ENCODE measurements at places on chromosomes 16 and 17.
A peak's percentile ranks its signal among the peaks of the same experiment; 100 is the strongest.

- DNase-seq = no peak
Observed at GRCh38 chr16:4839942-4840341, 7.1 kb downstream of the GLYR1 start.

GRCh38 chr17:48908853-48909394 lies 717 bp downstream of the UBE2Z start:
- peak; percentile 84 for DNase-seq

- no peak for DNase-seq
Observed at GRCh38 chr17:83074486-83075223, 4.8 kb upstream of the METRNL start.

- no peak for DNase-seq
Observed at GRCh38 chr17:36975922-36976515, 27.3 kb downstream of the AATF start.

- no peak for DNase-seq
Observed at GRCh38 chr17:19003543-19004420, 782 bp downstream of the FAM83G start.

GRCh38 chr17:78027121-78027520 lies 68.6 kb downstream of the TNRC6C start:
- DNase-seq = no peak

DNA sequence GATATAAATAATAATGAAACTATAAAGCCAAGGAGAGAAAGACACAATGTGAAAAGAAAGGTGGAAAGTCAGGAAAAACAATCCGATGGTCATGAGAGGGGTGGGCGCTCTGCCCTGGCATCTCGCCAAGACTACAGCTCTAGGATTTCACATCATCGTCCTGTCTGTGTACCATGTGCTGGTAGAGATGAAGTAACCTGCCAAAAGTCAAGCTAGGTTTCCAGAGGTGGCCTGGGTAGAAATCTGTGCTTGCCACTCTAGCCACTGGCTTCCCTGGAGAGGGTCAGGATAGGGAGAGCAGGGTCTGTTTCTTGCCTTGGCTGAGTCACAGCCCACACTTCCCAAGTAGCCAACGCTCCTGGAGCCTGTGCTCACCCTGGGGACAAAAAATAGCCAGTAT lies 31.0 kb upstream of the TRAP1 start:
- DNase-seq = no peak
